B cell (primary cell): ENCODE measurements at places on chromosomes 16 and 17. TPM values are rescaled to one million over a fixed set of nuclear protein-coding genes. Genes with fewer than 3 reads are reported as not detected.
A peak's percentile ranks its signal among the peaks of the same experiment; 100 is the strongest.

Gene MYLK3
- total RNA-seq = 0.10 and 0.56 TPM in 2 replicates

Gene HIC1
- 1.5 and 1.9 TPM in 2 replicates for total RNA-seq

Gene SPATA2L
- 15.9 and 16.4 TPM in 2 replicates for total RNA-seq

Gene TBC1D26
- total RNA-seq = 0.46 TPM in 1 of 2 replicates, not detected in the other

Gene TBC1D16
- 2.7 and 3.3 TPM in 2 replicates for total RNA-seq

Gene KCNJ16
- not detected in 2 replicates for total RNA-seq

Gene TEX19
- total RNA-seq = not detected in 2 replicates

Gene MGRN1
- total RNA-seq = 89.2 and 89.8 TPM in 2 replicates

Gene ZNF232
- total RNA-seq = 17.4 and 19.3 TPM in 2 replicates

Gene ARL4D
- total RNA-seq = 11.3 and 11.4 TPM in 2 replicates

Gene KRT13
- not detected in 2 replicates for total RNA-seq

Gene SEZ6
- not detected in 2 replicates for total RNA-seq

Gene SCNN1G
- total RNA-seq = not detected in 2 replicates

Gene MYH1
- not detected in 2 replicates for total RNA-seq

Gene PLA2G10
- not detected in 2 replicates for total RNA-seq

GRCh38 chr16:86384980-86385379 lies 125.3 kb upstream of the FOXF1 start:
- no peak overlapping the region for H3K4me3 ChIP-seq
- H3K27me3 ChIP-seq = no peaks in the 10 kb centered on the region
- no peaks in the 10 kb centered on the region for H3K36me3 ChIP-seq
- H3K27ac ChIP-seq = no peak overlapping the region

- H3K27me3 ChIP-seq = no peaks in the 10 kb centered on the region
- H3K4me3 ChIP-seq = no peak overlapping the region
- no peaks in the 10 kb centered on the region for H3K36me3 ChIP-seq
- peaks cover 16% of the 10 kb centered on the region for H3K4me1 ChIP-seq
- H3K27ac ChIP-seq = no peak overlapping the region
These were observed 11.4 kb upstream of the TCAP start for GRCh38 chr17:39653662-39654331.

DNA sequence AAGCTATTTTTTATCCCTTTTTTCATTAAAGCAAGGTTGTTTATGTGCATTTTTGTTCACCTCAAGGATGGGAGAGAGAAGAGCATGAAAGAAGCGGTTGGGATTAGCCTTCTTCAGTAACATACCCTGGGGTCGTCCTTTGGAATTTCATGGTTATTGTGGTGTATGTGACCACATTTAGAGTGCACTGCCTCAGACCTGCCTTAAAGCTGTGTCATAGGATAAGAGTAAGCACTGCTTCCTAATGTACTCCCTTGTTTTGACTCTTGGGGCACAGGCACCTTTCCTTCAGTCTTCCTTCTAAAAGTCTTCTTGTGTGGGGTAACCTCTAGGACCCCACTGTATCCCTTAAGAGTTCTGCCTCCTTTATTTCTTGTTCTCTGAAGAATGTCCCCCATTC lies 28.9 kb downstream of the TNRC6A start:
- H3K36me3 ChIP-seq = peaks cover 34% of the 10 kb centered on the region
- H3K4me1 ChIP-seq = peaks cover under 1% of the 10 kb centered on the region
- no peak overlapping the region for H3K27ac ChIP-seq
- no peak for DNase-seq
- H3K4me3 ChIP-seq = no peak overlapping the region

- no peaks in the 10 kb centered on the region for H3K36me3 ChIP-seq
- H3K4me3 ChIP-seq = no peak overlapping the region
- H3K27me3 ChIP-seq = peaks cover 5% of the 10 kb centered on the region
These were observed 118.4 kb downstream of the COPRS start for GRCh38 chr17:31740611-31741082.

DNA sequence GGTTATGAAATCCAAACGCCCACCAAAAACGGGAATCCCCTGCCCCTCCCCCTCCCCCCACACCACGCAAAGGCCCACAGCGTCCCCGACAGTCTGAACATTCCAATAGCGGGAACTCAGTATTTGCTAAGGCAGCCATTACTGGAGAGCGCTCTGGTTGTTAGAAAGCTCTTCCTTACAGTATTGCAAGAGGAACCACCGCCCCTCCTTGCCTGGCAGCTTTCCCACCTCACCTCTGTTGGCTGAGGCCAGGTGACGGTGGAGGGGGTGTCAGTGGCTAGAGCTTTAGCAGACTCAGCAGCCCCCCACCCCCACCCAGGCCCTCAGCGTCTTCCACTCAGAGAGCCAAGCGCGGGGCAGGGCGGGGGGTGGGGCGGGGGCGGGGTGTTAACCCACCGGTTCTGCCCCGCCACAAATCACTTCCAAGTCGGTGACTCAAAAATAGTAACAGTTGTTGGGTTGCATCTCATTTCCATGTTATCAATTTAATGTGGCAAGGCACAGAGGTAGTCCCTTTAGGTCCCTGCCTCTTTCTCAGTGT lies 2.2 kb upstream of the PLEKHH3 start:
- H3K4me1 ChIP-seq = peaks cover 89% of the 10 kb centered on the region
- H3K4me3 ChIP-seq = no peak overlapping the region
- no peak overlapping the region for H3K27ac ChIP-seq
- no peaks in the 10 kb centered on the region for H3K27me3 ChIP-seq

- no peaks in the 10 kb centered on the region for H3K36me3 ChIP-seq
- H3K27me3 ChIP-seq = no peaks in the 10 kb centered on the region
- peaks cover 16% of the 10 kb centered on the region for H3K4me1 ChIP-seq
- DNase-seq = no peak
- H3K4me3 ChIP-seq = peak overlapping the region; percentile 54
- H3K27ac ChIP-seq = no peak overlapping the region
These were observed 1.3 kb upstream of the RAB11FIP3 start for GRCh38 chr16:424033-424622.

GRCh38 chr17:61511480-61512182 lies 59.4 kb downstream of the TBX4 start:
- H3K27me3 ChIP-seq = no peaks in the 10 kb centered on the region
- no peak overlapping the region for H3K4me3 ChIP-seq
- DNase-seq = no peak
- no peaks in the 10 kb centered on the region for H3K36me3 ChIP-seq
- H3K4me1 ChIP-seq = no peaks in the 10 kb centered on the region

DNA sequence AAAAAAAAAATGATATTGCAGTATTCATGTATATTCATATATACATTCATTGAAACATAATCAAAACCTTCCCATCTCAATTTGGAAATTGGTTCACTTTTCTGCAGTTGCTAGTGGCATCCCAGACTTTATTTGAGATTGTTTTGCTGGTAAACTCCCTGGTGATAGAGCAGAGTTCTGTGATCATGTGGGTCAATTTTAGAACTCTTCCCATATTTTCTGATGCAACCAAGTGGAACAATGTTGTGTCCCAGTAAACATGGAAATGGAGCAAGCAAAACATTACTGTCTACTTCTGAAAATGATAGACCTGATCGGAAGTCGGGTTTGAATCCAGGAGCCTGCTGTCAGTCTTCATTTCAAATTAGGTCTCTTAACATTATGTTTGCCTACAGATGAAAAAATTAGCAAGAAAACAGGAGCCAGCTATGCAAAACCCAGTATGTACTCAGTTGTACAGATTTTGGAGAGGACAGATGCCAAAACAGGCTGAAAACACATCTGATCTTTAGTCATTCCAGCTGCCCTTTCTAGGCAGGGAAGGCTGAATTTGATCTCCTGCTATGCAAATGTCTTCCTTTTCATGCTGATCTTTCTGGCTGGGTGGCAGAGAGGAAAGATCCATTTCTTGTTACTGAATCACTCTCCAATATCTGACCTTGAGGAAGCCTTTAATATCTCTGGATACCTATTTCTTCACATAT lies 786.6 kb upstream of the SOX9 start:
- H3K27ac ChIP-seq = no peak overlapping the region
- no peak overlapping the region for H3K4me3 ChIP-seq

DNA sequence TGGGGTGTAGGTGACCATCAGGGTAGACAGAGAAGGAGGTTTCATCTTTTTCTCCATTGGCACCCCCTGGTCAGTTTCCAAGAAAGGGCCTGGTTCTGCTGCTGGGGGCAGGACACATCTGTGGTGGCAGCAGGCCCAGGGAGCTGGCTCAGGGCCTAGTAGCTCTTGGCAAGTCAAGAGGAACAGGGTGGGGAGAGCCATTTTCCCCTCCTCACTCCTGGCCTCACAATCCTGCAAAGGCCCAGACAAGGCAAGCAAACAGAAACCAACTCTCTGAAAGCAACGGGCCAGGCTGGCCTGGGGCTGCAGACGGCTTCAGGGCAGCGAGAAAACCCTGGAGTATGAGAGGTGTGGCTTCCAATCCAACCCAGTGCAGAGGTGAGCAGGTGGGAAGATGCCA lies 192.9 kb upstream of the DYNLRB2 start:
- H3K27me3 ChIP-seq = no peaks in the 10 kb centered on the region
- no peaks in the 10 kb centered on the region for H3K36me3 ChIP-seq
- H3K4me3 ChIP-seq = no peak overlapping the region
- no peak overlapping the region for H3K27ac ChIP-seq
- no peak for DNase-seq

GRCh38 chr16:56211435-56211981 lies 20.2 kb downstream of the GNAO1 start:
- H3K4me3 ChIP-seq = no peak overlapping the region
- H3K27me3 ChIP-seq = peaks cover 17% of the 10 kb centered on the region
- H3K4me1 ChIP-seq = no peaks in the 10 kb centered on the region
- DNase-seq = no peak

GRCh38 chr16:3946604-3947180 lies 66.2 kb upstream of the CREBBP start:
- no peak for DNase-seq
- no peaks in the 10 kb centered on the region for H3K4me1 ChIP-seq
- peaks cover 3% of the 10 kb centered on the region for H3K27me3 ChIP-seq
- H3K36me3 ChIP-seq = no peaks in the 10 kb centered on the region
- no peak overlapping the region for H3K27ac ChIP-seq

GRCh38 chr17:54435966-54436365 lies 464.7 kb upstream of the TOM1L1 start:
- H3K4me3 ChIP-seq = no peak overlapping the region
- H3K36me3 ChIP-seq = no peaks in the 10 kb centered on the region
- H3K4me1 ChIP-seq = no peaks in the 10 kb centered on the region
- no peaks in the 10 kb centered on the region for H3K27me3 ChIP-seq

- no peak overlapping the region for H3K4me3 ChIP-seq
- H3K36me3 ChIP-seq = no peaks in the 10 kb centered on the region
- H3K27me3 ChIP-seq = no peaks in the 10 kb centered on the region
- H3K4me1 ChIP-seq = no peaks in the 10 kb centered on the region
These were observed 36.9 kb downstream of the MMD start for GRCh38 chr17:55384643-55385232.

GRCh38 chr16:49016461-49016860 lies 265.2 kb downstream of the CBLN1 start:
- no peak overlapping the region for H3K27ac ChIP-seq
- DNase-seq = no peak
- H3K27me3 ChIP-seq = no peaks in the 10 kb centered on the region
- no peaks in the 10 kb centered on the region for H3K4me1 ChIP-seq

DNA sequence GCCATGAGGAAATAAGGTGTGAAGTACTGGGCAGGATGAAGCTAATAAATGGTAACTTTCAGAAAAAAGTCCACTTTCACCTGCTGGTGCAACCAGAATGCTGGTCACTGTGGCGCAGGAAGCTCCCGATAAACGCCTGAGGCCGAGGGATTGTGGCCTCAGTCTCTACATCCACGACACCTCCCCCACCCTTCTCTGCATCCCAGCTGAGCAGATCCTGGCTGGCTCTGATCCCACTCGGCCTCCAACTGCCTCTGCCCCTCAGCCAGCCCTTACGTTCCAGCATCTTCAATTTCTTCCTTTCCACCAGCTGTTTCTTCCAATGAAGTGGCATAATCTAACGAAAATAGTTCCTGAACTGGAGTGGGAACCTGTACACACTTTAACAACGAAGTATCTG lies 49.5 kb downstream of the COX4I1 start:
- H3K27ac ChIP-seq = no peak overlapping the region
- no peaks in the 10 kb centered on the region for H3K36me3 ChIP-seq
- no peak overlapping the region for H3K4me3 ChIP-seq
- no peak for DNase-seq
- H3K27me3 ChIP-seq = no peaks in the 10 kb centered on the region

DNA sequence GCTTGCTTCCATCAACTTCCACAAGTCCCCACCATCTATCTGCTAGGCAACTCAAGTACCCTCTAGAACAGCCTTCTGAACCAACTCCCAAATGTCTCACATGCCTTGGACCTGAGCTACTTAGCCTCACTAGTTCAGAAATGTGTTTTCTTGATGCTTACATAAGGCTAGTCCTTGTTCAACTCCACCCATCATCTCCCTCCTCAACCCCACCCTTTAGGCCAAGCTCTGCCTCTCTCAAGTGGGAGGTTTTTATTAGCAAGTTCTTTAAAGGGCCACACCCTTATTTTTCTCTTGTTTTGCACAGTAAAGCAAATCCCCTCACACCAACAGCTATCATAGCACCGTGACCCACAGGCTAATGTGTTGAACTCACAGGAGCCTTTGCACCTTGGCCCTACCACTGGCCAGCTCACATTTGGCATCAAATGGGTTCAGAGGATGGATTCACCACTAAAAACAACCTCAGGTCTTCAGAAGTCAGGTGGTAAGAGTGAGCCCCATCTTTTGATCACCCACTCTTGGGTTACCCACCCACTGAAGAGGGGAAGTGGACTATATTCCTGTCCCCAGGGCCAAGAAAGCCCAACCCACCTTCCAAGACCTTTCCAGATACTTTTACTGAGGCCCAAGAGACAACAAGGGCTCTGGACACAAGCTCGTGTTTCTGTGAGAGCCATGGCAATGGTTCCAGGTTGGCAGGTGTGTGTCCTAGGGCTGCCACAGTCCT lies 12.2 kb downstream of the PIK3R5 start:
- DNase-seq = peak; percentile 48
- peak overlapping the region; percentile 76 for H3K27ac ChIP-seq
- H3K4me3 ChIP-seq = peak overlapping the region; percentile 22
- H3K4me1 ChIP-seq = peaks cover 77% of the 10 kb centered on the region

GRCh38 chr17:45579529-45580495 lies 89.3 kb upstream of the PLEKHM1 start:
- DNase-seq = no peak
- no peaks in the 10 kb centered on the region for H3K27me3 ChIP-seq
- no peaks in the 10 kb centered on the region for H3K36me3 ChIP-seq

DNA sequence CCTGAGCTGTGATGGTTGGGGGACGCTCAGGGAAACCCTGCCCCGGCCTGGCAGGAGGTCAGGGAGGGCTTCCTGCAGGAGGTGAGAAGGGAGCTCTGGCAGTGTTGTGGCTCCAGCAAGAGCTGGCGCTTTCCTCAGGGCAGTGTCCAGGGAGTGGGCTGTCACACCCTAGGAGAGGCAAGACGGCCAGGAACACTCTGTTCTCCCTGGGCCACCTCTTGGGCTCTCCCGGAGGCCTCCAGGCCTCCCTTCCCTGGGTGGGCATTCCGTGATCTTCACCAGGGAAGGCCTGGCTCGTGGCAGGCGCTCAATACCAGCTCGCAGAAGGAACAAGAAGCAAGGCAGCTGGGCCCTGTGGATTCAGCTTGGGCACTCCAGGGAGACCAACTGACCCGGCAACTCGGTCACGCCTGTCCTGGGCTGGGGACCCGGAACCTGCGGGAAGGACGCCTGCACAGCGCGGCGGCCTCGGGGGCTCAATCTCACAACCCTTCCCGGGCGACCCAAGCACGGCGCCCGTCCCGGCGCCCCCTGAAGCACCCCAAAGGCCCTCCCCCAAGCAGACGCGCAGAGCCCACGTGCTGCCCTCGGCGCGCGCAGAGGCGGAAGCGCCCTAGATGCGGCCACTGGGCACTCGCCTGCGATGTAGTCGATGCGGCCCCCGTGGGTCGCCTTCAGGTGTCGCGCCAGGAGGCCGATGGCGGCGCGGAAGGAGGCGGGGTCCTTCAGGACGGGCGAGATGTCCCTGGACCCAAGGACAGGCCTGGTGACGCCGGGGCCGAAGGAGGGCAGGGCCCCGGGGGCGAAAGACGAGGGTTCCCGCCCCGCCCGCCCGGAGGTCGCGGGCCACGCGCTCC lies 588 bp downstream of the APRT start:
- H3K4me3 ChIP-seq = peak overlapping the region; percentile 90
- H3K27ac ChIP-seq = peak overlapping the region; percentile 65
- DNase-seq = peak; percentile 82
- H3K36me3 ChIP-seq = no peaks in the 10 kb centered on the region
- H3K4me1 ChIP-seq = peaks cover 11% of the 10 kb centered on the region
